ENCODE measurements at places on chromosomes 6 and 20.

- DNase-seq, result no peak
These were observed 28.9 kb downstream of the PREP start for GRCh38 chr6:105374010-105374420.

- DNase-seq, result no peak
These were observed 133.2 kb upstream of the PTPN1 start for GRCh38 chr20:50376888-50377459.

DNA sequence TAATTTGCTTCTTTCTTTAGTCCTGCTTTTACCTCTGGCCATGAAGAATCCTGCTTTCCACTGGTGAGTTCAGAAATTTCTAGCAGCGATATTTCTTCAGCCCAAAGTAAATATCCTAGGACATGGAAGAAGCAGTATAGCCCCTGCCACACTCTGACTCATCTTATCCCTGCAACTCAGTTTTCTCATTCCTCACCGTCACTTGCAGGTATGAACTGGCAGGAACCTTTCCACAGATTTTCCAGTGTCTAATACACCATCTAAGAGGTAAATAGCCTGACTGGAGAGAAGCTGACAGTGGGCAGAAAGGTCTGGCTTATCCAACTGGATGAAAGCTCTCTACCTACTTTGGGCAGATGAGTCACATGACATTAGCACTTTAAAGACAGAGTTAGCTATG lies 816.7 kb upstream of the FLRT3 start:
- no peak for DNase-seq

- DNase-seq, result no peak
These were observed 81.8 kb downstream of the LAMA4 start for GRCh38 chr6:112172540-112172939.

- no peak for DNase-seq
These were observed 10.6 kb downstream of the REM1 start for GRCh38 chr20:31485450-31486339.

DNA sequence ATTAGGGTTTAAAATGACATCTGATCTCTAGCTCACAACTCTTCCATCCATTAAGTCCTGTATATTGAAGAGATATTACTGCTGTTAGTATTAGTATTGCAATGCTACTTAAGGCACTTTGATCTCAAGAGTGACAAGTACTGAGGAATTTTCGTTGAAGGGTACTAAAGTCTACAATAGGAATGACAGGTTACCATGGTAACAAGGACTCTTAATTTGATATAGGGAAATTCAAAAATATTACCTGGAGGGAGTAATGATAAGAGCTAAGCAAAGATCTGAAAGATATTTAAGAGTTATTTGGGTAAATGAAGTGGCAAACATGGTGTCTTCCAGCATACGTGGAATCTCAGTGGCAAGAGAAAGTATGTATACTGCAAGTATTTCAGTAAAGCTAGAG lies 518.0 kb upstream of the SLC35B3 start:
- DNase-seq, result no peak

DNA sequence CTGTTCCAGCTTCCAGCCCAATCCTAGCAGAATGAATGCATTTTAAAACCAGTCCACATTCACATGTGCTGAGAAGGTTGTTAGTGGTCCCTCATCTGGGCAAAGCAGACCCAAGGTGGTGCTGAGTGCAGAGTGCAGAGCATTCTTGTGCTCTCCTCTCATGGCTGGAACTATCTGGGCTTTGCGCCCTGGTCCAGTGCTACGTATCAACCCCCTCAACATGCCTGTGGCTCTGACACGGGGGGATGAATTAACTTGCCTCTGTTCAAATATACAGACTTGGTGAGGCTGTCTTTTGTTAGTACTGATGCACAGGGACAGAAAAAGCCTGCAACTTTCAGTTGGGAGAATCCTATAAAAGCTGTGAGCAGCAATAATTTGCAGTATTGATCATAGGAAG lies 42.5 kb downstream of the PANK2 start:
- DNase-seq, result no peak

GRCh38 chr6:34519971-34520644 lies 36.0 kb downstream of the SPDEF start:
- DNase-seq, result no peak

GRCh38 chr6:111220383-111221031 lies 133.2 kb downstream of the SLC16A10 start:
- no peak for DNase-seq

DNA sequence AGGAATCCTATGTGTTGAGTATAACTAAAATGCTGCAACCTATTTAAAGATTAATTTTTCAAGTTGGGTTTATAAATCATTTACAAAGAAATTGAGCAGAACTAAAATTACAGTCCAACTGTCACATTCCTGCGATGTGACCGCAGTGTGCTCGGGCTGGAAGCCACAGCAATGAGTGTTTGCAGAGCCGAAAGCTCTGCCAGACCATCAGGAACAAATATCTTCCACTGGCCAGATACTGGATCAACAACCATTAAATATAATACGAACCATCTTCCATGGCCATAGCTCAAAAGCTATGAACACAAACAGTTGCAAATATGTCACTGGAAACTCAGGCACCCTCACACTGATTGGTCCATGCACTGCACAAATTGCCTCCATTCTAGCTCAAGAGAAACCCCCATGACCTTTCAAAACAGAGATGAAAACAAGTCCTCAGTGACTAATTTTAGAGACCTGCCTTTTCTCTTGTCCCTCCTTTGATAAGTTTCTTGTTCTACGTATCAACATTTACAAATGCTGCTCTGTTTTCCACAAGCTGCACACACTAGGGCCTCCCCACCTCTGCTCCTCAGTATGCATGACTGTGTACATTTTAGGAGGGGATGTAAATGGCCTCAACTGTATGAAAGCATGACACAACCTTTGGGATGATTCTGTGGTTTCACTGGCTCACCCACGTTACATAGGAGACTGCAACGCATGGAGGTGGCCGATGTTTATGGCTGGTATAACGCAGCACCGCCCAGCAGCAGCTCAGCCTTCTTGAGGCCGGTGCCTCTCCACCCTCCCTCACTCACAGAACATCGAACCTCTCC lies 171.7 kb downstream of the WDR27 start:
- DNase-seq, result peak; percentile 53

GRCh38 chr6:150567823-150568383 lies 31.8 kb upstream of the PLEKHG1 start:
- DNase-seq, result no peak

- DNase-seq, result no peak
These were observed 19.9 kb upstream of the POPDC3 start for GRCh38 chr6:105199711-105200110.

DNA sequence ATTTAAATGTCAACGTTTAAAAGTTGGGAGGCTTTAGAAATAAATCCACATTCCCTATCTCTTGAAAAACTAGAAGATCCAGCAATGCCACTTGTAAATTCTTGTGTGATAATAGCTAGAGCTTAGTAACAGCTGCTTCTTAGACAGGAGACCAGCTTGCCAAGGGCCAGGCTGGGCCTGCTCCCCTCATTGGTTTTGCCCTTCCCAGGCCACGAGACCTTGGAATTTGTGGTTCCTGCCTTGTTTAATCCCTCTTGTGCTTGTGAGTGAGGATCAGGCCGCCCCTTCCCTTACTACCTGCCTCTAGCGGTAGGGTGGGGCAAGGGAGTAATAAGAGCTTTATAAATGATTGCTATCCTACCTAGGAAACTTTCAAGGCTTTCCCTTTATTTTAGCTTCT lies 363.5 kb downstream of the SYNE1 start:
- no peak for DNase-seq

- DNase-seq, result no peak
These were observed 36.0 kb upstream of the PLN start for GRCh38 chr6:118511930-118512715.

DNA sequence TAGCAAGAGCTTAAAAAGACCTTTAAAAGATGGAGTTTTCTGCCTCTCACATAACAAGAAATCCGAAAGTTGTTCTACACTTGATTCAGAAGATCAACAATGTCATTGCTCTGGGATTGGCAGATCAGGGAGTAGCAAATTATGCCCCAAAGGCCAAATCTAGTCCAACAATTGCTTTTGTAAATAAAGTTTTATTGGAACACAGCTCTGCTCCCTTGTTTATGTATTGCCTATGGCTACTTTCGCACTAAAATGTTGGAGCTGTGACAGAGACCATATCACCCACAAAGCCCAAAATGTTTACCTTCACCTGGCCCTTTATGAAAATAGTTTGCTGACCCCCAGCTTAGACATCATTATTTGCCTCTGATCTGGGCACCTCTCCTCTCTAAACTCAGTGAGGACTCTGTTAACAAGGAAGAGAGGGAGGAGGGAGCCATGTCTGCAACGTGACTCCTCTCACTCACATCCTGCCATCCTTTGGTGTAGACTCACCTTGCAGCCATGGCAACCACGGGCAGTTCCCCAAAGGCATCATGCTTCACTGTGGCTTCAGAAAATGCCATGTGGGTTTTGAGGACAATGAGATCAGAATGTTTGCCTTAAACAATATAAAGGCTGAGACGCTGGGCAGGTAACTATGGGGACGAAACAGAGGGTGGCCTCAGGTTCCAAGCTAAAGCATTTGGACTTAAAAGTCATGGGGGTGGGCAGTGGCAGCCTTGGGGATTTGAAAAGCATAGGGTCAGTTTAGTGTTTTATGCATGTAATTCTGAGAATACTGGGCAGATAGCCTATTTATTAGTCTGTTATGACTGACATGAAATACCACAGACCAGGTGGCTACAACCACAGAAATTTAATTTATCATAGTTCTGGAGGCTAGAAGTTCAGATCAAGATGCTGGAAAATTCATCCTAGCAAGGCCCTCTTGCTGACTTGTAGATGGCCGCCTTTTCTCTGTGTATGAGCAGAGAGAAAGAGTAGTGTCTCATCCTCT lies 149.7 kb upstream of the TNFAIP3 start:
- peak; percentile 77 for DNase-seq

DNA sequence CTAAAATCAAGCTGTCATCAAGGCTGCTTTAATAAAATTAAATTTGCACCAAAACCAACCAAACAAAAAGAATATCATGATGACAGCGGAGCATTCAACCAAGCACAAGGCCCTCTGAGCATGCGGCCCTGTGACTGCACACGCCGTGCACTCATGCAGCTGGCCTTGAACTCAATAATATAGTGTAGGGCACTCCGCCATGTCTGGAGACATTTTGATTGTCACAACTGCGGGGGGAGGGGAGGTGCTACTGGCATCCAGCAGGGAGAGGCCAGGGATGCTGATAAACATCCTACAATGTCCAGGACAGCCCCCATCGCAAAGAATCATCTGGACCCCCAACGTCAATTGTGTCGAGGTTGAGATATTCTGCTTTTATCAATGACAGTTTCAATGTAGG lies 9.7 kb downstream of the MOCS3 start:
- peak; percentile 34 for DNase-seq

DNA sequence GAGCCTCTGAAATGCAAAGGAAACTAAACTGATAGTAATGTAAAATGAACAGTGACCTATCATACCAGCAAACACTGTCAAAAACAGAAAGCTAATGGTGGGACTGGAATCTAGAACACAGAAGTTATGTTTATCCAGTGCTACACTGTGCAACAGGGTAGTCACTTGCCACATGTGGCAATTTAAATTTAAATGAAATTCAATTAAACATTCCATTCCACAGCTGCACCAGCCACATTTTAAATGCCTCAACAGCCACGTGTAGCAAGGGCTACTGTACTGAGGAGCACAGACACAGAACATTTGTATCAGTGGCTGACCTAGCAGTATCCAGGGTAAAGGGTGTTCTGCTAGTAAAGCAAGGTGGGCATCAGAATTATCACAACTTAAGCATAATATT lies 5.6 kb upstream of the POLR1H start:
- DNase-seq, result no peak

DNA sequence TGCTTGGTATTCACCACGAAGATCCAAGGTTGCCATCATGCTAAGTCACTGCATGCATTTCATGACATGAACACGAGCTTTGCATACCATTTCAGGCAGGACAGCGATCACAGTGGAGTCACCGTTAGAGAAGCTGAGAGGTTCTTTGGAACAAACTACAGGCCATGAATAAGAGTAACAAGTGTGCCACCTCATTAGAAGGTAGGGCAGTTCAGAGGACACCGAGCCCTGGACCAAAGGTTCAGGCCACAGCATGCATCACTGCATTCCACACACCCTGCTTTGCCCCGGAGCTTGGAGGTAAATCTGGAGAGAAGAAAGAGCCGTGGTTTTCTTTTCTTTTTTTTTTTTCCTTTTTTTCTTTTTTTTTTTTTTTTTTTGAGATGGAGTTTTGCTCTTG lies 66.9 kb upstream of the CDH4 start:
- DNase-seq, result no peak

All from activated CD8-positive, alpha-beta memory T cell treated with anti-CD3 and anti-CD28 coated beads, Interleukin-2, amount 50 U/mL, for 48 hours (primary cell).